Fibroblast of the aortic adventitia (primary cell): ENCODE measurements at places on chromosomes 4 and X.

DNA sequence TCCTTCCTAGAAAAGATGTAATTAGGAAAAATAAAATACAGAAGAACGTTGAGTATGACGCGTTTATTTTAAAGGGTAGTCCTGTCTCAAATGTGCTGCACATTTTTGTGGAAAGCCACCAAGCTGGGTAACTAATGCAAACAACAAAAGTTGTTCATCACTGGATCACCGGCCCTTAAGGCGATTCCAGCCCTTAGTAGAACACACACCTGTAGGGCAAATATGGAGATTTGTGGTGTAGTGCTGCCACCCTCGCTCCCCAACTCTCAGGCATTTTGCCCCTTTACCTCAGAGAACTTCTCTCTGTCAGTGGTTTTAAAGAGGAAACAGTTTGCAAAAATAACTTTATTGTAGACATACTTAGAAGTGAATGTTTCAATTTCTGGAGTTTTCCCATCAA, 1.9 kb downstream of the TBL1X start:
- DNase-seq: no peak

- DNase-seq: no peak
Observed at GRCh38 chr4:172232966-172233365, 419.8 kb downstream of the GALNTL6 start.

GRCh38 chr4:125316401-125316790, 1.6 kb downstream of the FAT4 start:
- DNase-seq: no peak

DNA sequence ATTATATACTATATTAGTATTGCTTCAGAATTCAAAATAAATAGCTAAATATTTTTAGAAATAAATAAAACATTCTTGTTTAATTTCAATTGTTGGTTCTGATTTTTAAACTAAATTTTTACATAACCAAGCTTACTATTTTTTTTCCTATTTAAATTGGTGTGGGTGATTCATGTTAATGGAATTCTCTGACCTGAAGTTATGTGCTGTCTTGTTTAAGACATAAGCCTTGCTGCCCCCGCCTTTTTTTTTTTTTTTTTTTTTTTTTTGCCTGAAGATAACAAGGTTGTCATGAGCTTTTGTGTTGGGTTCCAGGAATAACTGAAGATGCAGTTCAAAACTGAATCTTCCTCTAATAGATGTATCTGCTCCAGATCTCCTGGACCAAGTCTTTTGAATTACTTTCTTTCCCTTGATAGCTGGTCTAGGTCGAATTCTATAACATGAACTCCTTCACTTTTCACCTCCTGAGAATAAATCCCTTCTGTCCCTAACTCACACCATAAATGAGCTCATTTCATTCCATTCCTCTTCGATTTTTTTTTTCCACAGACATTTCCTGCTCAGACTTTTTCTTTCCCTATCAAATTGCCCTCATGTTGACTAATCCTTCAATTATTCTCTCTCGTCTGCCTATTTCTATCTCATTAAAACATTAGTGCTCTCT, 261.5 kb upstream of the FTHL17 start:
- peak; percentile 48 for DNase-seq

- no peak for DNase-seq
Observed at GRCh38 chr4:74387790-74388189, 22.8 kb downstream of the EREG start.

DNA sequence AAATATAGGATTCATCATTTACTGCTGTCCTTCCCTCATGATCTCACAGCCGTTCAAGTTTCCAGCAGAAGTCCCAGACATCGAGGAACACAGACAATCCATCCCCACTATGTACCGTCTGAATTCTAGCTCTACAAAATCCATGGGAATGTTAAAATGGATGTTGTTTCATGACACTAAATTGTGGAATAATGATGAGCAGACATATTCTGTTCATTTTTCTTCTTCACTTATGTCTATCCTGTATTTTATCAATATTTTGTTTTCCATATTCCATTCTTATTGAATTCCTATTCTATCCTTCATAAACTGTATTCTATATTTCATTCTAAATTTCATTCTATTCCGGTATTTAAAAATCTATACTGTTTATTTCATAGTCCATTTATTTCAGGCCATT, 71.8 kb downstream of the NUDT10 start:
- DNase-seq: no peak
